Heart left ventricle (tissue), 16 donors: ENCODE measurements at places on chromosomes 1 and 21.

DNA sequence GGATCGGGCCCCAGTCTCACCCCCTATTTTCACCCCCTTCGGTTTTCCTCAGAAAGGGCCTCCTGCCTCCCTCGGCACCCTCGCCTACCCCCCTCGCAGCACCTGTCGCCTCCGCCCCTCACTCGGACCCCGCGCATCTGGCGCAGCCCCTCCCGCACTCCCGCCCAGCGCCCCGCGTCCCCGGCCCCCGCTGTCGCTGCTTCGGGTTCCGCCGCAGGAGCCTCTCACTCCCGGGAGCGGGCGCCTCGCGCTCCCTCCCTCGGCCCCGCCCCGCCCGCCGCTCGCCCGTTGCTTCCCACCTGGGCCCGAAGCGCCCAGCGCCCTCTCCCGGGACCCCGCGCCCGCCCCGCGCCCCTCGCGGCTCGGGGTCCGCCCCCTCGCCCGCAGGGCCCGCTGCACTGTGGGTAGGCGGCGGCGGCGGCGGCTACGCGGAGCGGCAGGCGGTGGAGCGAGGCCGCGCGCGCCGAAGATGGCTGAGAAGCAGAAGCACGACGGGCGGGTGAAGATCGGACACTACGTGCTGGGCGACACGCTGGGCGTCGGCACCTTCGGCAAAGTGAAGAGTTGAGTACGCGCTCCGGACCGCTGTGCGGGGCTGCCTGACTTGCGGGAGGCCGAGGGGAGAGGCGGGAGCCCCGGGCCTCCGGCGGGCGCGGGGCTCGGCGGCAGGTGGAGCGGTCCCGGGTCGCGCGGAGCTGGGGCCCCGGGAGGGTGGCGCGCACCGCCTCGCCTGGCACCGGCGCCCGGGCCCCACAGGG lies at the start of gene PRKAA2:
TSS of gene PRKAA2 (plus strand) at position 396 of the 758 bp plus-strand sequence. CDS start at position 470, 74 bp downstream.
- peak; percentile 72 for DNase-seq

- DNase-seq = no peak
Observed at GRCh38 chr1:20693623-20694022, 24.2 kb downstream of the KIF17 start.

DNA sequence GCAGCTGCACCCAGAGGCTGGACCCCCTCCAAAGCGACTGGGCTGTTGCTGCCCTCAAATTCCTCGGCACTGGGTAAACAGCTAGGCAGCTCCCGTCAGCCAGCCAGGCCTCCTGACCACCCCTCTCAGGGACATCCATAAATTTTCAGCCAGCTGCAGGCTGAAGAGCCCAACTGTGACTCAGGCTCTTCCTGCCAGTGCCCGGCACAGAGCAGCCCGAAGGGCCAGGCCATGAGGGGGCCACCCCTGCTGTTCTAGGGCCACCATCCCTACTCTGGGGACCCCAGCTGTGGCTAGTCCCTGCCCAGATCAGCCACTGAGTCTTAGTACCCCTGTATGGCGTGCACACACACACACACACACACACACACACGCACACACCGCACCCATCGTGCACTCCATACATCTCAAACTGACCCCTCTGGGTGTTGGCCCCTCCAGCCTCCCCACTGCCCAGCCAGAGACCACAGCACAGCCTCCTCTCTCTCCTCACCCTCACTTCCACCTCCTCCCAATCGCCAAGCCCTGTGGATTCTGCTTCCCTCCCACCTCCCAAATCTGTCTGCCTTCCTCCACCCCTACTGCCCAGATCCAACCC lies 6.2 kb upstream of the LAPTM5 start:
- DNase-seq = no peak

- DNase-seq = no peak
Observed at GRCh38 chr1:208997726-208998312, 585.7 kb upstream of the CAMK1G start.

DNA sequence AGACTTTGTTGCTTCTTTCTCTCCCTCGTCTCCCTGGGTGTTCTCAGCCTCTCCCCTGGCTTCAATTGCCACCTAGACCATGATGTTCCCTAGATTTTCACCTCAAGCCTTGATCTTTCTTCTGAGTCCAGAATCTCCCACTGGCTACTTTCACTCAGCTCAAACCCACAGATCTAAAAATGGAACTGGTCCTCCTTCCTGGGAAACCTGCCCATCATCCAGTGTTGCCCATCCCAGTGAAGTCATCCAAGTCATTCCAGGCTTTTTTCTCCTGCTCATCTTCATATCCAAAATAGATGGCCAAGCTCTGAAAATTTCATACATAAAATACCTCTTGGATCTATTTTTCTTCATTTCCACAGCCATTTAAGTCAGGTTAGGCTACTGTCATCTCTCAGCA lies 347.4 kb downstream of the KCNH1 start:
- DNase-seq = no peak

DNA sequence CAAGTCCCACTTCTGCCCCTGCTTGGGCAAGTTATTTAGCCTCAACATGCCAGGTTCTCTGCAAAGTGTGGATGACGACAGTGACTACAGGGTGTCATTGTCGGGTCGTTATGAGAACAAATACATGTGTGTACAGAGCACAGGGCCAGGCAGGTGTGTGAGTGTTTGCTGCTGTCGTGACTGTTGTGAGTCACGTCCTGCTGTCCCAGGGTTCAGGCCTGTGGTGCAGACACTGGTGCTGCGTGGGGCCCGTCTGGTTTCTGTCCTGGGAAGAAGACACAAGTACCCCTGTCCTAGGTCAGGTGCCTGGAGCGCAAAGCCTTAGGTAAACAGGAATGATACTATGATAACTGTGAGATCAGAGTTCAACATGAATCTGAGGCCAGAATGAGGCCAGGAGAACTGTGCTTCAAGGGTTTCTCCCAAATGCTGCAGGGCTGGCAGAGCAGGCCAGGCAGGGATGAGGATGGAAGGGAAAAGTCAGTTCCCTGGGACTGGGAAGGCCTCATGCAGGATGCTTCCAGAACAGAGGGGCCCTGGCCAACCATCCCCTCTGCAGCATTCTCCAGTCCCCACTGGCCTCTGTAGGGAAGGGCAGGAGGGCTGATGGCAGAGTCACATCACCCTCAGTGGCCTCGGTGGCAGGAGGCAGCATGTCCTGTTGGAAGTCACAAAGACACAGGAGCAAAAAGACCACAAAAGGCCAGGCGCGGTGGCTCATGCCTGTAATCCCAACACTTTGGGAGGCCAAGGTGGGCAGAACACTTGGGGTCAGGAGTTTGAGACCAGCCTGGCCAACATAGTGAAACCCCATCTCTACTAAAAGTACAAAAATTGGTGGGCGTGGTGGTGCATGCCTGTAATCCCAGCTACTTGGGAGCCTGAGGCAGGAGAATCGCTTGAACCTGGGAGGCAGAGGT lies 15.7 kb downstream of the GPR157 start:
- no peak for DNase-seq

- peak; percentile 11 for DNase-seq
Observed at GRCh38 chr21:45373991-45374816, 30.8 kb upstream of the COL18A1 start.

- DNase-seq = no peak
Observed at GRCh38 chr21:37620401-37620800, 253.8 kb downstream of the DYRK1A start.

DNA sequence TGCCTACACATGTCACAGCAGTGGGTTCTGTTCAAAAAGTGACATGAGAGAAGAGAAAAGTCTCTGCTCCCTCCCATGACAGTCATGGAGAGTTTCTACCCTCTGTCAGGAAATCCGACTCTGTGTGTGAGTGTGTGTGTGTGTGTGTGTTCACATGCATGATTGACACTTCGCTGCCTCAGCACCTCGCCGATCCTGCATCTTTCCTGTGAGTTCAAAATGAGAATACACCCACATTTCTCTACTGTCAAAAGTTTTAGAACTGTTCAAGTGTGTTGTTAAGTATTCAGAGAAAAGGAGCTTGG lies 46.2 kb upstream of the COX20 start:
- DNase-seq = no peak

- no peak for DNase-seq
Observed at GRCh38 chr1:168706391-168706992, 22.5 kb downstream of the DPT start.

DNA sequence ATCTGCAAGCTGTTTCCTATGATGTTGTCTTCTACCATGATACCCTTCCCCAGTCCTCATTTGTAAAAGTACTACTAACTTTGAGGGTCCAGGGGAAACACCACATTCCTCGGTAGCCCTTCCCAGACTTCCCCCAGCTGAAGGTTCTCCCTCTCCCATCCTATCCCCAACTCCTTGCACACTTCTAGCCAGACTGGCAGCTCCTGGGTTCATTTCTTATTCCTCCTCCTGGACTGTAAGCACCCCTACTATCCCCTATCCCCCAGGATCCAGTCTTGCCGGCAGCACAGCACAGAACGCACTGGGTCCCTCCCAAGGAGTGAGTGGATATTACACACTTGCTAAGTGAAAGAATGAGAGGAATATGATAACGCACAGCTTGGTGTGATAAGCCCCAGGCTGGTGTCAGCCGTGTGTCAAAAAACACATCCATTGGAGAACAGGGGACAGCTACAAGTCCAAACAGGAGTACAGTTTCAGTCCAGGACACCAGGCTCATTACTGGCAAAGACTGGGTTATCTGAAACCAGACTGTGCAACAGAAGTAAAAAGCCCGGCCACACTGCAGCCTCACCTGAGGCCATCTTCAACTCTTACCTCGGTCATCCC lies 100.2 kb downstream of the SSBP3 start:
- no peak for DNase-seq

- DNase-seq = no peak
Observed at GRCh38 chr1:235588916-235589515, 60.6 kb downstream of the GNG4 start.

DNA sequence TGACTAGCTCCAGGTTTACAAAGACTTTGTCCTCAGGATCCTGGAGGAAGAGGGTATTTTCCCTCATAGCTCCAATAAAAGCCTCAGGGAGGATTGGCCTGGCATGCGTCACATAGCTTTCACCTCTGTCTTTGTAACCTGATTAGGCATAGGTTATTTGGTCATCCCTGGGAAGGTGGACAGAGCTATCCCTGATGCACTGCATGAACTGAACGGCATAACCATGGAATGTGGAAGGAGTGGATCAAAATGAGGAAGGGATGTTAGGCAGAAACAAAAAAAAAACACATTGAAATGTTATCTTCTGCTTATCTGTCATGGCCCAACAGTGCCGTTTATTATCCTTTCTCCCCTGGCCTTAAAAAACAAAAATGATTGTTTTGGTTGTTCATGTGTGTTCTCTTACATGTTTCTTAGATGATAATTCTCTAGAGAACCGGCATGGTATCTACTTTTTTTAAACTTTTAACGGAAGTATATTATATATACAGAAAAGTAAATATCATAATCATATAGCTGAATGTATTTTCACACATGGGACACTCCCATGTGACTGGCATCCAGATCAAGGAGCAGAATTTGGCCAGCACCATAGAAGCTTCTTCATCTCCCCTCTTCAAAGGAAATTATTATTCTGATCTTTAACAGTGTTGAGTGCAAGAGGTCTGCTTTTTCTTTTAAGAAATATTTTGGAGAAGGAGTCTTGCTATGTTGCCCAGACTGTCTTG lies 85.3 kb downstream of the RPS6KC1 start:
- DNase-seq = no peak

GRCh38 chr1:187854457-187854856 lies 1025.7 kb downstream of the PLA2G4A start:
- DNase-seq = no peak

GRCh38 chr1:116373431-116374352 lies 648 bp downstream of the ATP1A1 start:
- peak; percentile 82 for DNase-seq

- no peak for DNase-seq
Observed at GRCh38 chr1:54188291-54188690, 11.5 kb downstream of the CYB5RL start.

GRCh38 chr1:151254217-151255213 lies at the start of gene PSMD4:
PSMD4 (plus strand) TSS chr1:151254734; CDS start chr1:151254783, 49 bp downstream.
- peak; percentile 96 for DNase-seq

- DNase-seq = no peak
Observed at GRCh38 chr1:38584448-38585355, 274.9 kb downstream of the RRAGC start.

- no peak for DNase-seq
Observed at GRCh38 chr1:49163031-49163430, 386.3 kb upstream of the BEND5 start.

- DNase-seq = peak; percentile 35
Observed at GRCh38 chr1:8816831-8817411, 519 bp downstream of the RERE start.

GRCh38 chr1:179287946-179288345 lies 5.7 kb upstream of the SOAT1 start:
- no peak for DNase-seq

GRCh38 chr1:112144733-112145426 lies 155.4 kb upstream of the KCND3 start:
- peak; percentile 70 for DNase-seq

DNA sequence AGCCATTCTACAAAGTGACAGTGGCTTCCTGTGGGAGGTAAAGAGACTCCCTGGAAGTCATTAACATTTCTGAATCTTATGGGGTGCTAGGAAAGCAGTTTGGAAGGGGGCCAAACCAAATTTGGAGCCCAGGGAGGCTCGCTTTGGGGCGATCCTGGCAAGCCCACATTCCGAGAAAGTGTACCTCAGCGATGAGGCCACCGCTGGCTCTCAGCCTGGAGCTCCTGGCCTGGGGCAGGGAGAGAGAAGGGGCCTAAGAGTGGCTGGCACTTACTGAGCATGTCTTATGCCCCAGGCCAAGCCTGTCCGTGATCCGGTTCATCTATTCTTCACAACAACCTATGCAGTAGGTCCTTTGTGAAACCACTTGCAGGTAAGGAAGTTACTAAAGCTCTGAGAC lies 98.8 kb downstream of the CCDC185 start:
- DNase-seq = no peak
